GM20000 (cell line): ENCODE measurements at places on chromosomes 3 and 15.

GRCh38 chr3:58003093-58003492 lies 5.1 kb upstream of the FLNB start:
- no peak for DNase-seq

DNA sequence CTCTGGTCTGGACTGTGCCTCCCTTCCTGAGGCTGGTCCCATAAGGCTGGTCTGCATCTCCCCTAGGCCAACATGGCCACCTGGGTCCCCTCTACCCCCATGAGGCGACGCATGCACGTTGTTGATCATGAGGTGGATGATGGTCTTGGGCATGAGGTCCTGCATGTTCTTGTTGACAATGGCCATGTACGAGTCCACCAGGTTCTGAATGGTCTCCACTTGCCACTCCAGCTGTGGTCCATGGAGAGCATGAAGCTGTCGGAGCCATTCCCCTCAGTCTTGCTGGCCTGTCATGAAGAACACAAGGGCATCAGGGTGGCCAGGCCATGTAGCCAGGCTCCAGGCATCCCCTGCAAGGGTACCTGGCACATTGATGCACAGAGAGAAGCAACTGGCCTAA lies 27.1 kb upstream of the CSPG4 start:
- no peak for DNase-seq

- no peak for DNase-seq
Measured at GRCh38 chr3:188049606-188050530, 104.1 kb upstream of the LPP start.

- DNase-seq, result no peak
Measured at GRCh38 chr15:74913041-74913440, 6.4 kb upstream of the FAM219B start.

- no peak for DNase-seq
Measured at GRCh38 chr3:150840802-150841515, 64.3 kb downstream of the MINDY4B start.

GRCh38 chr3:134605556-134605955 lies 45.3 kb downstream of the KY start:
- DNase-seq, result no peak

- no peak for DNase-seq
Measured at GRCh38 chr3:146131616-146132410, 29.2 kb downstream of the PLOD2 start.

DNA sequence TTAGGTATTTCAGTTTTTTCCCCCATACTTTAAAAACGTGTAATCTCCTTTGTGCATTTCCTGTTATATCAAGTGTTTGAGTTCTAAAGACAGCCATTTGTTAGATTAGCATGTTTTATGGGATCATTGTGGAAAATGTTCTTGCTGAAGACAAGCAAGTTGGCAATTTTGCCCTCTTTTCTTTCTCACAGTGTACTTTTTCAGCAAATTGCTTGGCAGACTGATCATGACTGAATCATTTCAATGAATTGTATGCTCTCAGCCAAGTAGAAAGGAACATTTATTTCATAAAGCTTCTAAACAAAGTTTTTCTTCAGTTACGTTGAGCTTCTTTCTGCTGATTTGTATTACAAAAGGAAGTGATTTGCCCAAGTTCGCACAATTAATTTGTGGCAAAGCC lies 51.6 kb downstream of the ATG7 start:
- no peak for DNase-seq

DNA sequence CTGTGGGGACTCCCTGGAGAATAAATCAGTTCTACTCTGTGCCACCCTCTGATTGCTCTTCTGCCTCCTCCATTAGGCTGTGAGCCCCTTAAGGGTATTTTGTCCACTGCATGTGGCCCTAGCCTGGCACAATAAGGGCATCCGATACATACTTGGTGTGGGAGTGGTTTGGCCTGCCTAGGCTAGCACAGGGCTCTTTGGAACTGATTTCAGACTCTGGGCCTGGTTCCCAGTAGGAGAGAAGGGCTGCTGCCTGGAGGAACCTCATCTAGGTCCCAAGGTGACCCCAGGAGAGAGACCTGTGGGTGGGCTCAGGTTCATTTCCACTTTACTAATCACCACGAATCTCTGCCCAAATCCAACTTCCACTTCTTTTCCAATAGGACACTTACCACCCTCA lies 5.3 kb upstream of the CTDSPL start:
- no peak for DNase-seq

DNA sequence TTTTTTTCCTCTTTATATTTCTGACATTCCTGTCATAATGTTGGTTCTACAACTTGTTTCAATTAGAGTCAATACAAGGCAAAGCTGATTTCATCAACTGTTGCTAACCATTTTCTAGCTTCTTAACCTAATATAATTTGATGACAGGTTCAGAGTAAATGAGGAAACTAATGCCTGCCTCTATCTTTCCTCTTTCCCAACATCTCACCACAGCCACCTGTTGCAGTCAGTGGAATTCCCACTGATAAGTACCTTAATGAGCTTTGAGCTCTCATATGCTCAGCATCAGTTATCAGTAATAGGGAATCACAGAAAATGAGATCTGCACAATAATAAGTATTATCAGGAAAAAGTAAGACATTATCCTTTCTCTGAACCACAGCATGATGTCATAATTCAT lies 241.9 kb downstream of the MEIS2 start:
- no peak for DNase-seq

GRCh38 chr3:150722267-150722666 lies 18.5 kb upstream of the ERICH6 start:
- no peak for DNase-seq

GRCh38 chr15:78244101-78244500 lies 9.7 kb upstream of the ACSBG1 start:
- DNase-seq, result no peak

- no peak for DNase-seq
Measured at GRCh38 chr3:197292083-197292646, 6.2 kb downstream of the DLG1 start.

- DNase-seq, result no peak
Measured at GRCh38 chr15:24734396-24734795, 58.8 kb downstream of the NPAP1 start.

GRCh38 chr15:69757186-69757585 lies 304.6 kb downstream of the RPLP1 start:
- no peak for DNase-seq

DNA sequence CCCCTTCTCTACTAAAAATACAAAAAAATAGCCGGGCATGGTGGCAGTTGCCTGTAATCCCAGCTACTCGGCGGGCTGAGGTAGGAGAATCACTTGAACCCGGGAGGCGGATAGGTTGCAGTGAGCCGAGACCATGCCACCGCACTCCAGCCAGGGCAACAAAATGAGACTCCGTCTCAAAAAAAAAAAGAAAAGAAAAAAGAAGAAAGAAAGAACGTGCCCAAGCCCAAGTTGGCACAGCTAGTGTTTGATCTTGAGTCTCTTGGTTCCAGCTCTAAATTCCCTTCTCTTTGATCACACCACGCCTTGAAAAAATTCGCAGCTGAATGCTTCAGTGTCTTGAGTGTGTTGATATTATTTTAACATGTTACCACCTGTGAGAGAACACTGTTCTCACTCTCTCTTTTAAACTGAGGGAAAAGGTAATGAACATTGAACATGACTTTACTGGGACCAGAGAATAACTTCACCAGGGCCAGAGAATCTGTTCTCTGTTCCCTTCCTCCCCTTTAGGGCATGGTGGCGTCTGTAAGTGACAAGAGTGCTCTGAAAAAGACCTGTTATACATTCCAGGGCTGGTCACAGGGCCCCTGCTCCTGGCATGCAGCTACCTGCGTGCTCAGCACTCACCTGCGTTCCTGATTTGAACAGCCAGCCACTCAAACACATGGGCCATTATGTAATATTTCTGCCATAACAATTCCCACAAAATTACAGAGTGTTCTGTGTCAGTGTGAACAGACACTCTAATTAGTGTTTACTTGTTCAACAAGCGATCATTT lies 19.0 kb downstream of the SLCO3A1 start:
- DNase-seq, result no peak

- no peak for DNase-seq
Measured at GRCh38 chr3:53235545-53235944, 20.3 kb downstream of the TKT start.

- no peak for DNase-seq
Measured at GRCh38 chr3:154844863-154845262, 235.3 kb upstream of the MME start.

GRCh38 chr15:65217526-65218482 lies 6.5 kb upstream of the CILP start:
- no peak for DNase-seq

DNA sequence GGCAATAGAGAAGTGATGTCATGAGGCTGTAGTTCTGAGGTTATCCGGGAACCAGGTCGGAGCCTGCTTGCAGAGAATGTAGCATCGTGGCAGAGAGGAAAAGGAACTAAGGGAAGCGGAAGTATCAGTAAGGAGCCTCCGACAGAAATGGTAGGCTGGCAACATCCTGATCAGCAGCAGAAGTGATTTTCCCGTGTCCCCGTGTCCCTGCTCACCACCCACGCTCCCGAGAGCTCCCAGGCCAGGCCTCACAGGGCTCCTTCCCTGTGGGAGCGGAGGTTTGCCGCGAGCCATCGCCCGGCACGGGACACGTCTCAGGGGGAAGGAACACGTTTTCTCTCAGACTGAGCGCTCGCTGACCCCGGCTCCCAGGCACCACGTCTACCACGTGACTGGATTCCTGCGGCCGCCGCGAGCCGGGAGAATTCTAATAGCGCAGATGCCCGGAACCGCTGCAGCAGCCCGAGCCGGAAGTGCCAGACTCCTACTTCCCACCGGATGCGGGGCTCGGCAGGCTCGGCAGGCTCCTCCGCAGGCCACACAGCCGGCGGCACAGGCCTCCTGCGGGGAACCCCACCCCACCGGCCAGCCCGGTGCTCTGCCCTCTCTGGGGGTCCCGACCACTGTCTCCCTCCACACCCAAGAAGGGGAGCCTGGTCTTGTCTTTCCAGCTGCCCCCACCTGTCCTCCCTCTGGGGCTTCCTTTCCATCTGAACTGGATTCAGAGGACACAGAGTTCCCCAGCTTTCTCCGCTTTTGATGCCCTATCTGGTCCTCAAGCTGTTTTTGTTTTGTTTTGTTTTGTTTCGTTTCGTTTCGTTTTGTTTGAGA lies 99.3 kb downstream of the BDH1 start:
- DNase-seq, result peak; percentile 64

- DNase-seq, result no peak
Measured at GRCh38 chr3:128145279-128145678, 8.0 kb upstream of the EEFSEC start.

- DNase-seq, result no peak
Measured at GRCh38 chr3:49015072-49015471, 3.3 kb downstream of the DALRD3 start.

DNA sequence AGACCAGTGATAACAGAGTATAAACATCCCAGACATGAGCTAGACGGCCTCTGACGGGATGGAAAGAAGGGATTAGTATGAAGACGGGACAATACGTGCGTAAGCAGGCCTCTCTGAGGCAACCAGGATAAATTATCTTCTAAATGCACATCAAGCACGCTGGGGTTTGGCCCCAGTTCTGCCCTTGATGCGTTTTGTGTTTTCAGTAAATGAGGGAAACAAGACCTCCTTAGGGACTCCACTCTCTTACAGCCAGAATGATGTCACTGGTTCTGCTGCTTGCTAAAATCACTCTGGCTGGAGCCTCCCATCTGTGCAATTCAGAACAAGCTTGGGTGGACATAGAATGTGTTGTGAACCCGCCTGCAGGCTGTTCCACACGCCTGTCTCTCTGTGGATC lies 156.0 kb upstream of the MCTP2 start:
- no peak for DNase-seq

DNA sequence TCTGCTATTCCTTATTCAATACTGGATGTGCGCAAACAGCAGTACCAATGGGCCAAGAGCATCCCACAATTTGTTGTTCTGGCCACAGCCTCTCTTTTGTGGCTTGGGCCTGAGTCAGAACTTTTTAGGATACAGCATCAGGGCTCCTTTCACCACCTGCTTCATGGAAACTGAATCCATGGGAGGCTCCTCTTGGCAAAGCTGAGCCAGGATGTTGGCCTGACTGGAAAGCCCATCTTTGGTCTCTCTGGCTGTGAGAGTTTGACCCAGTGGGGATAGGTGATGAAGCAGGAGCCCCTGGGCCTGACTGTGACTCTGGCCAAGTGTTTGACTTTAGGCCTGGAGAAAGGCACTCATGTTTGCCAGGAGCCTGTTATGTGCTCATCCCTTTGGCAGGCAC lies 27.6 kb downstream of the IL16 start:
- DNase-seq, result no peak

- no peak for DNase-seq
Measured at GRCh38 chr15:36005542-36005941, 459.6 kb upstream of the DPH6 start.

DNA sequence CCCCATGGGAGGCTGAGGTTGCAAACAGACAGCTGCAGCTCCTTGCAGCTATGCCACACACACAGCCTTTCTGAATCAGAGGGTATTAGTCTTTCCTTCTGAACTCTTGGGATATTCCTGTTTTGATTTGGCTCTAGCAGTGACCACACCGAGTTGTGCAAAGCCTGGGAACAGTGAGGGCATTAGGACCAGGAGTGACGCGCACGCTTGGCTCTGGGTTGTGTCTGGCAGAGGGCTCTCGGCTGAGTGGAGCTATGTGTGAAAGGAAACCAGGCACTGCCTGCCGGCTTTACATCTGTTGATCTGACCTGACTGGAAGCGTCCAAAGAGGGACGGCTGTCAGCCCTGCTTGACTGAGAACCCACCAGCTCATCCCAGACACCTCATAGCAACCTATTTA lies at the start of gene GALNT15:
Gene GALNT15, plus strand, starts transcription at position 292 of the 400 bp plus-strand sequence. CDS start 472 bp downstream, outside the sequence.
- no peak for DNase-seq

DNA sequence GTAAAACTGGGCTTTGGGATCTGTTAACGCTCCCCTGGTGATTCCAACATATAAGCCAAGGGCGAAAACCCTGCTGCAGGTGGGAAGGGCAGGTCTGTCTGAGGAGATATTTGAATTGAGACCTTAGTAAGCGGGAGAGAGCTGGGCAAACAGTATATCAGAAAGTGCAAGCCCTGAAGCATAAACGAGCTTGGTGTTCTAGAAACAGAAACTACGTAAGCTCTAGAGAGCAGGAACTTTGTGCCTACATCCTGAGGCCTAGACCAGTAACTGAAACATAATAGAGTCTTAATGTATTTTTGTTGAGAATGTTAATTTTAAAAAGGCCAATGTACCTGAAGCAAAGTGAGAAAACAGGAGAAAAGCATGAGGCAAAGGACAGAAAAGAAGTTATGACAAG lies 62.9 kb upstream of the FSIP1 start:
- DNase-seq, result no peak

DNA sequence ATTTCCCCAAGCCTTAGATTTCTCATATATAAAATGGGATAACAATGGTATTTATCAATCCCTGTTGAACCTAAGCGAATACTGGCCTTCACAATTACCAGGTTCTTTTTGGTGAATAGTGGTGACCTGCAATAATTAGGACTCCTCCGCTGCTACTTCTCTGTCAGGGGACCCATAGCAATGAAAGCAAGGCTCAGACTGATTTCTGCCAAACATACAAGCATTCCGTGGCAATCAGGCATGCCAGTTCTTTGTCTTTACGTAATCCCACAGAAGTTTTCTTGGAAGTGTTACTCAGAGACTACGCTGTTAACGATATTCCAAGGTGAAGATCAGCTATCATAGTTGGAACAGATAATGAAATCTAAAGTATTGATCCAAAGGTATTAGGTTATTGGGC lies 105.7 kb downstream of the GOLIM4 start:
- DNase-seq, result no peak

GRCh38 chr15:71221417-71221816 lies 106.1 kb downstream of the THSD4 start:
- DNase-seq, result no peak
